ENCODE measurements at places on chromosomes 2 and 18.

DNA sequence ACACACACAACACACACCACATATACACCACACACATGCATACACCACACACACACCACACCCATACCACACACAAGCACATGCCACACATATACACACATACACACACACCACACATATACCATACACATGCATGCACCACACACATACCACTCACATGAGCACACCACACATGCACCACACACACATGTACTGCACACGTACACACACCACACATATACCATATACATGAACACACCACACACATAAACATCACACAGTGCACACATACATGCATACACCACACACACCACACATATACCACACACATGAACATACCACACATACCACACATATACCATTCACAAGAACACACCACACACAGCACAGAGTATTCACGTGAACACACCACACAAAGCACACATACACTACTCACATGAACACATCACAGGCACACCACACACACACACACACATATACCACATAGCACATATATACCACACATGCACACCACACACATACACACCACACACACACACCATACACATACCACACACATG, 219.9 kb upstream of the RAB6C start:
- DNase-seq = no peak

DNA sequence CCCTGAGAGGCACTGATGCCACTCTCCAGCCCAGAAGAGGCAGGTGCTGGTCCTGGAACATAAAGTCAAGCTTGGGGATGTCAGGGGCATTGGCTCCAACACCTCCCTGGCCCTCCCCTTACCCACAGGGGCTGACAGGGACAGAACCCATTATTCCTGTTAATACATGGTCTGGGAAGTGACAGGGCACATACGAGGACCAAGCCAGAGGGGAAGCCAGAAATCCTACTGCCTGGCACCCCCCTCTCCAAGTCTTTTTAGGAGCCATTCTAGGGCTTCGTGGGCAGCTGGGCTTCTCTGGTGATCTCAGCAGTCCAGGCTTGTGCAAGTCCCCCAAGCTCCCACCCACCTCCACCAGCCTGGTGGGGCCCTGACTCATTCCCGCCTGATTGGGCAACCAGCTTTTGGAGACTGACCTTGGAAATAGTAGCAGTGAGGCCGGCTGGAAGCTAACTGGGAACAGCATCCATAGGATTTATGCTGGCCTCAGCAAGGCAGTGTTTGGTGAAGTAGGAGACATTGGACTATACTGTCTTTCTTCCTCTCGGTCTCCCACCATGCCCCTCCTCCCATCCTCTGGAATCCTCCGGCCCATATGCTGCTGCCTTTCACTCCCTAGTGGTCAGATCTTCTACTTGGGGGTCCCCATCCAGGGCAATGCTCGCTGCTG, 86.4 kb upstream of the HK2 start:
- no peak for DNase-seq

GRCh38 chr2:37344453-37345361, at the start of gene QPCT:
TSS of gene QPCT (plus strand) at chr2:37344630. CDS start at chr2:37344732, 102 bp downstream.
- DNase-seq = peak; percentile 81

DNA sequence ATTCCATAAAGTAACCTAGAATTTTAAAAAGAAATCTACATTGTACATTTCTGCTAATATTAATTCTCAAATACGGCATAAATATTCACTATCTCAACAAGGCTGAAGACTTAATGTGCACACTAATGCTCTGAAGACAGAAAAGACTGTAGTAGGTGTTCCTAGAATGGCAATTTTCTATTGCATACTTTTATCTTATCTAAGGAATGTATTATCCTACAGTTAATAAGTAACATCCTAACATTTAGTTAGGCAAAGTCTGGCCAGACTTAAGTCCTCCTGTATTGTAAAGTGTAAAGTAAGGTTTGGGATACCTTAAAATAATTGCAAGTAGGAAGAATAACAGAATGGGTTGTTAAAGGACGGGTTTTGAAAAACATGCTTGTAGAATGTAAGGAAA, 42.2 kb downstream of the CHST9 start:
- no peak for DNase-seq

GRCh38 chr2:96626553-96626942, 11.6 kb downstream of the KANSL3 start:
- DNase-seq = no peak

- no peak for DNase-seq
Measured at GRCh38 chr2:3285901-3286645, 91.5 kb downstream of the EIPR1 start.

- DNase-seq = no peak
Measured at GRCh38 chr18:677951-678381, 20.5 kb downstream of the TYMS start.

DNA sequence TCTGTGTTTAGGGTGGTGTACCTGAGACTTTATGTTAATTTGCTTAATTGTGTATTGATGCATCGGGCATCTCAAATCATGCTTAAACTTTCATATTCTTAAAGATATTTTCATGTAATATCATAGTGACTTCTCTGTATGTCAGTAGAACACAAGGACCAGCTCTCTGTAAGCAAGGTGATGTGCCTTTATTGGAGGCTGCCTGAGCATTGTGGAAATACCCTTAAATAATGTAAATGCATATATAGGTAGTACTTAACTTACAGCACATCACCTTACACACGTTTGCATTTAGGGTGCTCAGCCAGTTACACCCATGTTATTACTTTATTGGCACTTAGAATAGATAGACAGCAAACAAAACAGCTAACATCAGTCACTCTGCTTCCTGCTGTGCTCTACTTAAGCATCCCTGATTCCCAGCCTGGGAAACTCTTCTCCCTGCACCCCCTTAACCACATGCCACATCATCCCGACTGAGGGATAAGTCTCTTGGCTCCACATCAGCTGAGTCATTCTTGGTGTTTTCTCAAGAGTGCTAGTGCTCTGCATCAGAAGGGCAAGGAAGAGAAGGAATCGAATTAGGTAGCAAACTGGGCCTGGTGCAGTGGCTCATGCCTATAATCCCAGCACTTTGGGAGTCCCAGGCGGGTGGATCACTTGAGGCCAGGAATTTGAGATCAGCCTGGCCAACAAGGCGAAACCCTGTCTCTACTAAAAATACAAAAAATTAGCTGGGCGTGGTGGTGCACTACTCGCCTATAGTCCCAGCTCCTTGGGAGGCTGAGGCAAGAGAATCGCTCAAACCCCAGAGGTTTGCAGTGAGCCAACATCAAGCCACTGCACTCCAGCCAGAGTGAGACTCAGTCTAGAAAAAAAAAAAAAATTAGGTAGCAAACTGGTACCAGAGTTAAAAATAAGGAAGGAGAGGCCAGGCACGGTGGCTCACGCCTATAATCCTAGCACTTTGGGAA, 108.7 kb downstream of the MAP3K20 start:
- DNase-seq = peak; percentile 59

DNA sequence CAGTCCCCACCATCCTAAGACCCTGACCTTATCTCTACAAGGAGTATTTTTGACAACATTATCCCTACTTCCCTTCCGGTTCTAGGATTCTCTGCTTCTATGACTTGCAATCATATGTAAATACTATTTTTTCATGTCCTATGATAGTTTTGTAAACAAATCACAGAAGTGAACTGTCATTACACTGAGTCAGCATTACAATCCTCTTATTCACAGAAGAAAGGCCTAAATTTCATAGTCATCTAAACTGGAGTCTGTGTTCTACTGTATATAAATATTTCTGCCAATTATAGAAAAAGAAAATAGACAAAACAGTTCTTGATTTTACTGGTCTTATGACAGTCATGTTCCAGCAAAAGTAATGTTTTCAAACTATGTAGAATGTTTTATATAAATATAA, 265.1 kb downstream of the NCKAP5 start:
- DNase-seq = no peak
